ENCODE measurements at places on chromosomes 4 and X.

DNA sequence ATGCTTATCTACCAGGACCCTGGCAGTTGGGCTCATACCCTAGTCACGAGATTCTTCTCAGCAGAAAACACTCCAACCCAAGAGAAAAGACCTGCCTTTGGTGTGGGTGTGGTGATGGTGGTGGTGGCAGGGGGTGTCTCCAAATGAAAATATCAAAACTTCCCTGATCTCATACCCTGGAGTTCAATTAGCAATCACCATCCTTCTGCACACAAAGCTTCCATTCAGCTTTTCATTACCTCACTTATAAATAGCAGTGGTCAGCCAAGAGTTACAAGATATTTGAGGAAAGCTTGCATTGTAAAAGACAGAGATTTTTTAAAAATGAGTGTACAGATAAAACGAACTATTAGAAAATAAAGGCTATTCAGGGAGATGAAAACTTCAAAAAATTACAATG is 580.8 kb upstream of the MAGEB2 start:
- DNase-seq: no peak

DNA sequence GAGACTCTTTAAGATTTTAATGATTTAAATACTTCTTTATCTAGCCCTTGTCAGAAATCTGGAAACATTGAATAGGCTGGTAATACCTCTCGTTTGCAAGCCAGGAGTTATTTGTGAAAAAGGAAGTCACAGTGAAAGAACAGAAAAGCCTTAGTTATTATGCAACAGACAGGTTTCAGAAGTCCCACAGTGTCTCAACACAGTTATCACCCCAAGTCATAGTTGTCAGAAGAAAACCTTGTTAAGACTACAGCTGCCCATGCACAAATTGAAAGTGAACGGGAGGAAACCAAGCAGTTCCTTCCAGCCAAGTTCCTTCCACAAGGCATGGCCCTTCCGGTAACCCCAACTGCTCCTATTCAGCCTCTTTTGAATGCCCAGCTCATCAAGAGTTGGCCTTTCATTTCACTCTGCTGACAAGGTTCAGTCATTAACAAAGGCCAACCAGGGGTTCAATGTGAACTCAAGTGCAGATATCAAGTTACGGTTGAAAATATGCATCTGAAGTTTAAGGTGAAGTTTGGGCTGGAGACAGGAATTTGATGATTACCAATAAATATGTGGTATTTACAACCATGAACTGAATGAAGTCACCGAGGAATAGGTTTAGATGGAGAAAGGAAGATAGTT is 15.6 kb downstream of the ALPK1 start:
- DNase-seq: no peak

- no peak for DNase-seq
These were observed 482.5 kb downstream of the RPA4 start for GRCh38 chrX:97366237-97366636.

DNA sequence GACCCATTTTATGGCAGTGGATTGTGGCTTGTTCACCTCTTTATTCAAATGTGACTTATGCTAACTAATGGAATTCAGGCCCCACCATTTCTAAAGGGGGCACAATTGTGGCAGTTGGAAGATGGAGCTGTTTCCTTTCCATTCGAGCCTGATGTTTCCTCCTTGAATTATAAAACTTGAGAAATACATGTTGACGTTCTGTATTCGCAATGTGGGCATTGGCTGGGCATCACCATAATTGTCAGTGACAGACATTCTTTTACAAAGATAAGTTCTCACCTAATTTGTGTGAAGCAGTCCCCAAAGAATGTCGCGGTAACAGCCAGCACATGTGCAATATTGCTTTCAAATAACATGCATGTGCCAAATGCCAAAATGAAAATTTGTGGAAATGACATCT is 1070.2 kb upstream of the TENM3 start:
- no peak for DNase-seq

DNA sequence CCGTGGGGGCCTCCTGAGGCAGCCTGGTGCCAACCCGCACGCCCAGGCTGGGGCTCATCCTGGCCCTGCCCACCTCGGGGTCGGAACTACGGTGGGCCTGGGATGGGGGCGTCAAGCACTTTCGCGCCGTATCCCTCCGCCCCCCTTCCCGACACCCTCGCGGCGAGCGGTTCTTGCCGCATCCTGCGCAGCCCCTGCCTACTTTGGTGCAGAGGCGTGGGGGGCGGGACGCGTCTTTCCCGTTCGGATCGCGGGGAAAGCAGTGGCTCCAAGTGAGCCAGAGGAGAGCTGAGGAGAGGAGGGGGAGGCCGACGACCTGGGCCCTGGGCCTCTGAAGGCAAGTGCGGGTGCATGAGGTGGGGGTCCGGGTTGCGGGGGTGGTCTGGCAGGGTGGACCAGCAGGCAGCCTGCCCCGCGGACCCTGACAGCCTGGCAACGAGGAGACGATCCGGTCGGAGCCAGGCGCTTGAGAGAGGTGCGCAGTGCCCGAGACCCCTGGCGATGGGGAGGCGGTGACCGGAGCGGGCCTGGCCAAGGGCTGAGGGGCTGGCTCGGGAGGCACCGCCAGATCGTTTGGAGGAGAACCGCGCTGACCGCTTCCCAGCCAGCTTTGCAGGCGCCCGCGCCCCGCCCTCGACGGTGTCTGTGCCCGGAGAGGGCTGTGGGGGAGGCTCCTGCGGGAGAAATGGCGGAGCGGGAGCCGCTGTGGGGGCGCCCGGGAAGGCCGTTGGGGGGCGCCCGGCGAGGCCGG is at the start of gene GPRASP2:
Gene GPRASP2 (plus strand): TSS at position 233 of the 751 bp plus-strand sequence. CDS start 2,422 bp downstream, outside the sequence.
- no peak for DNase-seq

GRCh38 chr4:82745173-82745842 is 53.3 kb downstream of the SCD5 start:
- DNase-seq: no peak
